CD4-positive, alpha-beta T cell treated with Interleukin-17A for 4 hours (primary cell): ENCODE measurements at places on chromosomes 11 and 22.

DNA sequence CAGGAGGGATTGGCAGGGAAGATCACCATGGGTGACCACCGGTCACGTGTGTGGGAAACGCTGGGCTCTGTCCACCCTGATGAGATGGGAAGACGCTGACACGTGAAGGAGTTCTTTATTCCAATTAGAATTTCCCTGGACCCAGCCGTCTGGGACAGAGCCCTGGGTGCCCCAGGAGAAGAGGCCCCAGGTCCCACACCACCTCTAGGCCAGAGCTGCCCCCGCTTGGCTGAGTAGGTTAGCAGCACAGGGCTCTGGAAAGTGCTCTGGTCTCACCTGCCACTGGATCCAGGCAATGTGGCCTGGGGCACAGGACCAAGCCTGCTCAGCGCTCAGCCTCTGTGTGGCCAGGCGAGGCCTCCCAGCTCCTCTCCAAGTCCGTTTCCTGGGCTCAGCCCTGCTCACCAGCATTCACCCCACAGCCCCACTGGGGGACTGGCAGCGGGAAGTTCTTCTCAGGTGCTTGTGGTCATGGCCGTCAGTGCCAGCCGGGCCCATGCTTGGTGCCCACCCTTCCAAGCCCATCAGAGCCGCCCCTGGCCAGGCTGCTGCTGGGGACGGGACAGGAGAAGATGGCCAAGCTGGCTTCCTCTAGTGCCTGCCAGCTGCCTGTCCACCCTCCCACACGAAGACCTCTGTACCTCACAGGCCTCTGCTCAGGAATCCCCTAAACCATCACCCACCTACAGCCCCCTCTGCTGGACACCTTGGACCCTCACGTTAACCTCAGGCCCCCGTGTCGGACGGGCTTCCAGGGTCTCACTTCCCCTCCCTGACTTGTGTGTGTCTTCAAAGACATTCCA is 62.5 kb upstream of the FGF3 start:
- DNase-seq: no peak

DNA sequence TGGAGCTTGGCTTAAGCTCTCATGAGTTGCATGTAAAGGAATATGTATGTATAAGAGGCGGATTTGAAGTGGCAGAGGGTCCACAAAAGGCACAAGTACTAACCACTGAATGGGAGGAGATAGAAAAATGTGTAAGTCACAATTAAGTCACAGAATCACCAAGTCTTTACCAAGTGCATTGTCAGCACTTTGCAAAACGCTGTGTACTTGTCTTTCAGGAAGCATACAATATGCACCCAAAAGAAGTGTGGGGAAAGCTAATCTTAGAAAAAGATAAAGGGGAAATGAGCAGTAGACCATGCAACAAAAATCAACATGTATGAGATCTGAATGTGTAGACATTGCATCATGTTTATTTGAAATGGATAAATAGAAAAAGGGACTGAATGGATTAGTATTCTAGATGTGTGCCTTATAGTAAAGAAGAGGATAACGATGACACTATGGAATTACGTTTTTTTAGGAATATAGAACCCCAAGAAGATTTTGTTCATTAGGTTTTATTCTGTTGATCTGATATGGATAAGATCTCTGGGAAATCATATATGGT is 4.5 kb downstream of the CNTF start:
- DNase-seq: no peak

GRCh38 chr11:19614370-19614940 is 98.2 kb upstream of the NAV2 start:
- DNase-seq: no peak

GRCh38 chr11:46119352-46120216 is 1.7 kb downstream of the PHF21A start:
- DNase-seq: peak; percentile 65

DNA sequence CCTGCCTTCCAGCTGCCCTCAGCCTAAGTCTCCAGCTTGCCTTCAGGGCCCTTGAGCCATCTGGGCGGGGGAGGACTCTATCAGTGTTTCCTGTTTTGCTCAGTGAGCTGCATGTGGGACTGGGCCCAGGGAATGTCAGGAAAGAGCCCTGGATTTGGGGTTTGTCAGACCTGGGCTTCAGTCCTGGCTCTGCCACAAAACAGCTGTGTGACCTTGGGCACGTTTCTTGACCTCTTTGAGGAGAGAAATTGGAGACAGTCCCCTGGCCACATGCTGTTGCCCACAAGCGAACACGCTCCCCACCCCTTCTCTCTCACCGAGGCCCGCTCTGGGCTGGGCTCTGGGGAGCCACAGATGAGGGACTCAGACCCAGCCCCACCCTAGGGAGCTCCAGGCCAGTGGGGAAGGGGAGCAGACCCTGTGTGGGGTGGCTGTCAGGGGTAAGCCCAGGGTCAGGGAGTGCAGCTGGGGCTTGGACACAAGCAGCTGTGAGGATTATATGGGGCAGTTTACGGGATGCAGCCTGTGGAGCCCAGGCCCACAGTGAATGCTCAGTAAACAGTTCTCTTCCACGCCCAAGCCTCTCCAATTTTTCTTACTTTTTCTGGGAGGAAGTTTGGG is 12.3 kb downstream of the MYO7A start:
- DNase-seq: no peak

GRCh38 chr11:5441414-5441813 is at the start of gene OR51I1:
Gene OR51I1, minus strand, starts transcription at chr11:5441514. Its CDS starts 0 bp downstream, at chr11:5441514.
- no peak for DNase-seq

GRCh38 chr11:101439488-101439887 is 144.3 kb downstream of the TRPC6 start:
- no peak for DNase-seq

DNA sequence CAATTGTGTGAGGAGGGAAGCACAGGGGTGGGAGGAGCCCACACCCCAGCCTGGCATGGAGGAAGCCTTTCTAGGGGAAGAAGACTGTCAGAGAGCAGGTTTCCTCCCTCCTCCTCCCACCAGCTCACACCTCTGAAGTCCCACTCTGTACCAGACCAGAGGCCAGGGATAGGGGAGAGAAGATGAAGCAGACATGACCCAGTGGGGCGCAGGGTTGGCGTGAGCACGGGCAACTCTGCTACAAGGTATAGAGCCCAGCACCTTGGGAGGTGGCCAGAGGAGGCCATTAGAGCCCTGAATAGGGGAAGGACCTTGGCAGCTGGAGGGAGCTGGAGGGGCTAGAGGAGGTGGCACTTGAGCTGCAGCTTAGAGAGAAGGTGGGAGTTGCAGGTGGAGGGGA is 15.9 kb downstream of the SLCO2B1 start:
- no peak for DNase-seq

GRCh38 chr11:33941637-33942160 is 49.8 kb upstream of the LMO2 start:
- DNase-seq: no peak

DNA sequence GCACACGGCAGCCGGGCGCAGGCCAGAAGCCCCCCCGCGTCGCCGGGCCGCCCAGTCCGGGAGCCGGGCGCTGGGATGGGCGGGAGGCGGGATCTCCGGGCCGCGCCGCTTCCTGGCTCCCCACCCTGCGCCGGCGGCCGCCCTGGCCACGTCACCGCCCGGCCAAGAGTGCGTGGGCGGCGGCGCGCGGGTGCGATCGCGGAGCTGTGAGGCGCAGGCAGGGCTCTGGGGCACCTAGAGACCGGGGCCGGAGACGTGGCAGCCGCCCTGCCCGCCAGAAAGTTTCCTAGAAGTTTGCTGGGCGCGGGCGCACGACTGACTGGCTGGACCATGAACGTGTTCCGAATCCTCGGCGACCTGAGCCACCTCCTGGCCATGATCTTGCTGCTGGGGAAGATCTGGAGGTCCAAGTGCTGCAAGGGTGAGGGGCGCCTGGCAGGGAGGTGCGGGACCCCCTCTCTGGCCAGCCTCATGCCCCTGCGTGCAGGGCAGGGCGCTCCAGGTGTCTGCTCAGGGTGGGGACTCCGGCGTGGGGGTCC is at the start of gene KDELR3:
TSS of gene KDELR3 (plus strand) at position 193 of the 539 bp plus-strand sequence. CDS start at position 331, 138 bp downstream.
- peak; percentile 57 for DNase-seq

- DNase-seq: no peak
Observed at GRCh38 chr22:38984224-38984623, 2.1 kb downstream of the APOBEC3B start.

DNA sequence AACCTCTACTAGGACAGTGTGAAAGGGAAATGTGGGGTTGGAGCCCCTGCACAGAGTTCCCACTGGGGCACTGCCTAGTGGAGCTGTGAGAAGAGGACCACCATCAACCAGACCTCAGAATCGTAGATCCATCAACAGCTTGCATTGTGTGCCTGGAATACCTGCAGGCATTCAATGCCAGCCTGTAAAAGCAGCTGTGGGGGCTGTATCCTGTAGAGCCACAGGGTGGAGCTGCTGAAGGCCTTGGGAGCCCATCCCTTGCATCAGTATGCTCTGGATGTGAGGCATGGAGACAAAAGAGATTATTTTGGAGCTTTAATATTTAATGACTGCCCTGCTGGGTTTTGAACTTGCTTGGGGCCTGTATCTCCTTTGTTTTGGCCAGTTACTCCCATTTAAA is 46.3 kb downstream of the PGR start:
- no peak for DNase-seq

GRCh38 chr22:41197038-41197972 is 7.8 kb upstream of the L3MBTL2 start:
- peak; percentile 92 for DNase-seq

DNA sequence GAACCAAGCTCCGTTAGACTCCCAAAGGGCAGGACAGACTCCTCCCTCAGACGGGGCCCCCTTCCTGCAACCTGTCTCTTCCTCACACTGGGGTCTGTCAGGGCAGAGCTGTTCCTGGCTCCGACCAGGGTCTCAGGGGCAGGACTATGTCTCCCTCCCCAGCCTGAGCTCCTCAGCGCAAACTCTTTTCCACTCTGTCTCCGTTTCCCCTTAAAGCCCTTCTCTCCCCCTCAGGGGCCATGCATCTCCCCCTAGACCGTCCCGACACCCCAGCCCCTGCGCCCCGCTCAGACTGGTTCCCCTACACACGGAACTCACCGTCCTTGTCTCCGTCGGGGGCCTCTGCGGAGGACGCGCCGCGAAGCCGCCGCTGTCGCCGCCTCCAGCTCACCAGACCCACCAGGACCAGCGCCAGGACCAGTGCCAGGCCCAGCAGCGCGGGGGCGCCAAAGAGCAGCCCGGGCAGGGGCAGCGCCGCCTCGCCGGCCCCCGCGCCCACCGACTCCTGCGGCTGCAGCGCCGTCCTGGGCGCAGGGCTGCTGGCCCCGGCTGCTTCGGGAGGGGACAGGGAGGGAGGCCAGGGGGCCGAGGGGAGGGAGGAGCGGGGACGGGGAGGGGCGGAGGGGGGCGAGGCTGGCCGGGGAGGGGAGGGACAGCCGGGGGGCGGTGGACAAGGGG is 684 bp downstream of the TNFRSF13C start:
- peak; percentile 85 for DNase-seq

- DNase-seq: no peak
Observed at GRCh38 chr11:32121012-32121411, 30.1 kb downstream of the RCN1 start.

- no peak for DNase-seq
Observed at GRCh38 chr22:48397531-48398180, 1430.0 kb downstream of the BRD1 start.

GRCh38 chr11:67407688-67408163 is 3.8 kb downstream of the TBC1D10C start:
- no peak for DNase-seq

DNA sequence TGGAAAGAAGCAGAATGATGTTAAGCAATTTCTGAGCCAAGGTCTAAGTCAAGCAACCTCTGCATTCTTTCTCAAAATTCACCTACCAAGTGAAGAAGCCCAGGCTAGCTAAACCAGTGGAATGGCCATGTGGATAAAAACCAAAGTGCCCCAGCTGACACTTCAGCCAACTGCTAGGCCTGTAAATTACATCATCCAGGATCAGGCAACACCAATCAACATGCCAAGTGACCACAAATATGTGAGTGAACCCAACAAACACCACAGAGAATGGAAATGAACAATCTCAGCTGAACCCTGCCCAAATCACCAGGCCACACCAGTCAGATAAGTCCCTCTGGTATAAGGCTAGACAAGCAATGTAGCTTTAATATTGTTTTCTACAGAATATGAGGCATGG is 25.1 kb upstream of the FJX1 start:
- DNase-seq: no peak

- DNase-seq: peak; percentile 74
Observed at GRCh38 chr22:36385491-36386350, 2.0 kb downstream of the MYH9 start.

- DNase-seq: no peak
Observed at GRCh38 chr11:95254716-95255115, 23.7 kb upstream of the SESN3 start.

DNA sequence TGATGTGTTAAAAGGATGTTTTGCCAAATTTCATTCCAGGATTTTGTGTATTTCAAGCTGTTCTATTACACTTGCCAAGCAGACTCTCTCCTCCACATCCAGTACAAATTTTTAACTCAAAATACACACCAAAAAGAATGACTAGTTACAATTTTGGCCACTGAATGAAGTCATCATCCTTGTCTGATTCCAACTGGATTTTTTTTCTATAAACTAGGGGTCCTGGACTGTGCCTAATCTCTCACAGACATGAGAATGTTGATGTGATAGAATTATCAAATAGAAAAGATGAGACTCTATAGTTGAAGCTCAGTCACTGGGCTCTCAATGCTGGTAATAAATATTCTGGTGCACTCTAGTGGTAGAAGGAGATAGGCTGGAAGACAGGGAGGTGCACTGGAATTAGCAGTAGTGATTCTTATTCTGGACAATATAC is 85.8 kb downstream of the FANCF start:
- DNase-seq: no peak

DNA sequence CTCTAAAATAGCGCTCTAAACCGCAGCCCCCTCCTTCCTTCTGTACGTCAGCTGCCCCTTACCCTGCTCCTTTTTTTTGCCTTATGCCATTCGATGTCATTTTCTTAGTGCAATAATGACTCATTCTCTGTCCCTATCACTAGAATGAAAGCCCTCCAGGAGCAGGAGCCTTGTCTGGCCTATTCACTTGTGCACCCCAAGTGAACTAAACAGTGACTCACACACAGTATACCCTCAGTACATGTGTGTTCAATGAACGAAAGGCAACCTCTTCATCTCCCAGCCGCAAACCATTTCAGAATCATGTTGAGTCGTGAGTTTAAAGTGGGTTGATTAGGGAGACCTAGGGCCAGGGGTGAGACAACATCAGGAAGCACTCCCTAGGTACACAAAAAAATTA is 50.7 kb upstream of the SPATA19 start:
- DNase-seq: no peak

DNA sequence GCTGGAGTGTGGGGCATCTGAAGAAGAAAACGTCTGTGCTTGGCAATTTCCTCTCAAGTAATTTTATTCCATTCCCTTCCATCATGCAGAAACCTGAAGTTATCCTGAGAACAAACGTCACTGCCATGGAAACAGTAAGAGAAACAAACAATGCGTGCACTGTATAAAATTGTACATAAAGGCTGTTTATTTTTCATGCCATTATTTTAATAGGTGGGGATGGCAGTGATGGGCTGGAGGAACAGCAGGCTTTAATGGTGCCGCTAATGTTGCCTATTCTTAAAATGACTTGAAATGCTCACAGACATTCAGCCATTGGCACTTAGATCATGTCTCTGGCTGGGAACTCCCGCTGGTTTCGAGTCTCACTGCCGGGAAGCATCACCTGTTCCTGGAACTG is 7.5 kb upstream of the SEZ6L start:
- DNase-seq: no peak

- DNase-seq: no peak
Observed at GRCh38 chr11:119166368-119167076, 2.0 kb upstream of the NLRX1 start.

GRCh38 chr11:116187026-116187425 is 585.8 kb downstream of the BUD13 start:
- no peak for DNase-seq

- no peak for DNase-seq
Observed at GRCh38 chr22:49760630-49761571, 66.8 kb downstream of the BRD1 start.

- no peak for DNase-seq
Observed at GRCh38 chr22:30866216-30866615, 102.4 kb downstream of the MORC2 start.

GRCh38 chr22:22092974-22093373 is 110.4 kb upstream of the TOP3B start:
- DNase-seq: no peak
